Substantia nigra (tissue), 51 donors: ENCODE measurements at places on chromosomes 3 and 15.

GRCh38 chr15:83192742-83193141, 14.9 kb downstream of the HDGFL3 start:
- DNase-seq = no peak

- no peak for DNase-seq
Observed at GRCh38 chr3:57544181-57545125, at the start of gene DNAH12. DNAH12 (minus strand) TSS chr3:57544344; CDS start chr3:57542870, 1,474 bp downstream.

DNA sequence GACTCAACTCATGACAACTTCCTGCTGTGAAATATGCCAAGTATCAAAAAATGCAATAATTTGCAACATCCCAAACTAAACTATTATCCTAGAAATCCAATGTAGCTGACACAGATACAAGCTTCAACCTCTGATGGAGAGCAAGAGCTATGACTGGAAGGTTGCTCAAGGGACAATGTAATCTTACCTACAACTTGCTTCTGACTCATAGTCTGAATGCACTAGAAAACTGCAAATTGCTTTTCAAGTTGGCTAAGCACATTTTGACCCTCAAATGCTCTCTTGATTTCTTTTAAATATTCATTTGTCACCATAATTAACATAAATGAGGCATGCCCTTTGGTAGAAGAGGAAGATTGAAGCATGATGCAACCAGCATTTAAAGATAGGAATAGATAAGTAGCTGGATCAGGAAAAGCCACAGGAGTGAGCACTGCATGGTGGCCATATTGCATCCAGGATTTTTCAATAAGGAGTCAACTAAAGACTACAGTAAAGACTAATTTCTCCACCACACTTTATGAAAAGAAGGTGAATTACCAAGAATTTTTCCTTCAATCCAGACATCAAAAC, 630.8 kb upstream of the GBE1 start:
- no peak for DNase-seq

- no peak for DNase-seq
Observed at GRCh38 chr15:44468709-44469385, 41.4 kb downstream of the CTDSPL2 start.

DNA sequence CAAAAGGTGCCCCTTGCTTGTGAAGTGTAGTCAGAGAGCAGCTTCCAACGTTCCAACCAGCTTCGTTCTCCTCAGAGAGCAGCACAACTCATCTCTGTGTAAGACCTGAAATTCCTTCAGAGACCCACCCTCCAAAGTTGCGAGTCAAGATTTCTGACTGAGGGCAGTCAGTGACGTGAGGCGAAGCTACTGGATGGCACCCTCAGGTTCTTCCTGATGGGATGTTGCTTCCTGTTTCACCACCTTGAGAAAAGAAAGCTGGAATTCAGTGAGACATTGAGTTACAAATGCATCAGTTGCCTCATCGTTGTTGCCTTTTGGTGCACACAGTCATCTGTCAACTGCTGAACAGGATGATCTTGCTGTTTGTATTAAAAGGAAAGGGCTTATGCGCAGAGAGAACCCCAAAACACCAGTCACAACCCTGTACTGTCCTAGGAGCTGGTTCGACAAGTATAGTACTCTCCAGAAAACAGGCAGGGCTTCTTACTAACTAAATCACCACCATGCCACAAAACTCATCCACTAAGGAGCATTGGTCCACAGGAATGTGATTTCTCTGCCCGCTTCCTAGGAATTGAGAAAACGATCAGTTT, at the start of gene CERS3:
Gene CERS3 (minus strand): TSS at position 118 of the 596 bp plus-strand sequence. CDS start 27,101 bp downstream, outside the sequence.
- no peak for DNase-seq

DNA sequence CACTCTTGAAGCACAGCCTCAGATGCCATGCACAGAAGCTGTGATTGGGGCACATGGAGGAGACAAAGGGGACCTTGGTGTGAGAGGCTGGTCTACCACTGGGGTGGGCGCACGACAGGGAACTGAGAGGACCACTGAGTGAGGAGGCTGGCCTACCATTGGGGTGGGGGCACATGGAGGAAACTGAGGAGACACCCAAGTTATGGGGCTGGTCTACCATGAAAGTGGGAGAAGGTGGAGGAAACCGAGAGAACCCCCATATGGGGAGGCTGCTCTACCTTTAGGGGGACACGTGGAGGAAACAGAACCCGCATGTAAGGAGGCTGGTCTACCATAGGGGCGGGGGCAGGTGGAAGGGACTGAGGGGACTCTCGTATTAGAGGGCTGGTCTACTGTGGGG, 153.4 kb downstream of the FBLN2 start:
- DNase-seq = no peak

DNA sequence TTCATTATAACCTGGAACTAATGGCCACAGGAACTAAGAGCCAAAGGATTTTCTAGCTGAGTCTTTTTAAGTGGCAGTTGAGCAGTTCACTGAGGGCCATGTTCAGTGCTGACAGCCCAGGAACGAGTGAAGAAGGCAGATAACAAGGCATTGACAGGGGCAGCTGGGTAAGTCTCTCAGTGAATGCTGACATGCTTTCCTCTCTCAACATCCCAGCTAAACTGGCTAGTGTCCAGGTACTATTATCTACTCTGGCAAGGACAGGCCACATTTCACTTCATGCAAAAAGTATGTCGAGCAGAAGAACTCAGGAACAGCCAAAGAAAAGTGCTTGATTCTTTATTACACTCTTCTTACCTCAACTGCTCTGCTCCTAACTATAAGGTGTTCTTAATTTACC, 515.9 kb downstream of the NLGN1 start:
- no peak for DNase-seq

- no peak for DNase-seq
Observed at GRCh38 chr15:100725121-100726069, 123.0 kb downstream of the ASB7 start.

GRCh38 chr15:100688549-100689120, 86.2 kb downstream of the ASB7 start:
- no peak for DNase-seq

- DNase-seq = no peak
Observed at GRCh38 chr3:50415816-50416215, 56.5 kb upstream of the TMEM115 start.

DNA sequence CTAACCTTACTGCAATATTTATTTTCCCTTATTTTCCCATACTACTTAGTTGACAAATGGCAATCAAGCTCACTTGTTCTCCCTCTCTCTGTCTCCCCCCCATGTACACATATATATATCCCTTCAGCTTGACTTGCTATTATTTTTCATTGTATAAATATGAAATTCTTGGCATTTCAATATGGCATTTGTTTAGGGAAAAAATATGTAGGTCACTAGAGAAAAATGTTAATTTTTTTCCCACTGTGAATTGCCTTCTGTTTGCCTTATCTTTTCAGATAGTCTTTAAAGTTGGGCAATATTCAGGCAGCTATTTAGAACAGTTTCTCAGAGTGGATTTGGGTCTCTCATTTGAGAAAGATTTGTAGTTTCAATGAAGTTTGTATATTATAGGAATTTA, 62.8 kb upstream of the UTS2B start:
- DNase-seq = no peak

- DNase-seq = no peak
Observed at GRCh38 chr3:23959135-23959900, 14.2 kb downstream of the NR1D2 start.

DNA sequence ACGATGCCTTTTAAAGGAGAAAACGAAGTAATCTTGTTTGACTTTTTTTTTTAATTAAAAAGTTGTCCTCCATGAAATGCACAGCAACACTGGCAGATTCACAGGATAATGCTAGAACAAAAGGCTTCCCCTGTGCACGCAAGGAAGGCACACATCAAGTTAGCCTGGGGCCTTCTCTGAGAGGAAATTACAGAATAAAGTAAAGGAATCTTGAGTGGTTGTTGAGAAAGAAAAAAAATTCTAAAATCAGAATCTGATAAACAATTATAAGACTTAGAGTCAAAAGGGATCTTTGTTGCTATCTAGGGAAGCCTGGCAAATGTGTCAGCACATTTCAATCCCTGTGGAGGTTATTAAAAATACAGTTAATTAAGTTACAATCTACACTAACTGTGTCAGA, 946.0 kb downstream of the IGSF11 start:
- no peak for DNase-seq

- no peak for DNase-seq
Observed at GRCh38 chr15:67194171-67195114, 60.0 kb downstream of the AAGAB start.

- no peak for DNase-seq
Observed at GRCh38 chr3:17638356-17638755, 104.1 kb downstream of the TBC1D5 start.

DNA sequence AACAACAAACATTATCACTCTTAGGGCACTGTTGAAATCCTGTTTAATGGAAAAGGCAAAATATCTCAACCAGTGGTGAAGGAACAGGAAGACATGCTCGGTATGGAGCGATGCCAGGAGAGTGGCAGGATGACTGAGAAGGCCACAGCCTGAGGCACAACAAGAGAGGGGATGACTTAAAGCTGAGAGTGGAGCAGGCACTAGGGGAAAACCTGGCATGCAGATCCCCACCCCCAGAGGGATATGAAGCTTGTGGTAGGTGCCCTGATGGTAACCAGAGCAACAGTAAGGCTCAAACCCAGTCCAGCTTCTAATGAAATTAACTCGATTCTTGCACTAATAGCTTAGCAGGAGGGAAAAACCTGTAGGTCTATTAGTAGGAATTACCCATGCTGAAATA, 40.4 kb downstream of the LYSMD4 start:
- DNase-seq = no peak

DNA sequence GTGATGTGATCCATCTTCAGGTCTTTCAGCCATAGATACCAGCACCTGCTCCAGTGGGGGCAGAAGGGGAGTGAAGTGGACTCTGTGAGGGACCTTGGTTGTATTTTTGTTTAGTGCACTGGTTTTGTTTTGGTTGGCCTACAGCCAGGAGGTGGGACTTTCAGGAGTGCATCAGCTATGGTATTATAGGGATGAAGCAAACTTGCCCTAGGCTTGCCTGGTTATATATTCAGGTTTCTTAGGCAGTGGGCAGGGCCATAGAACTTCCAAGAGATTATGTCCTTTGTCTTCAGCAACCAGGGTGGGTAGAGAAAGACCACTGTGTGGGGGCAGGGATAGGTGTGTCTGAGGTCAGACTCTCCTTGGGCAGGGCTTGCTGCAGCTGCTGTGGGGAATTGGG, 337.3 kb upstream of the SGO1 start:
- DNase-seq = no peak

GRCh38 chr15:37104424-37104981, 4.2 kb upstream of the MEIS2 start:
- DNase-seq = no peak

DNA sequence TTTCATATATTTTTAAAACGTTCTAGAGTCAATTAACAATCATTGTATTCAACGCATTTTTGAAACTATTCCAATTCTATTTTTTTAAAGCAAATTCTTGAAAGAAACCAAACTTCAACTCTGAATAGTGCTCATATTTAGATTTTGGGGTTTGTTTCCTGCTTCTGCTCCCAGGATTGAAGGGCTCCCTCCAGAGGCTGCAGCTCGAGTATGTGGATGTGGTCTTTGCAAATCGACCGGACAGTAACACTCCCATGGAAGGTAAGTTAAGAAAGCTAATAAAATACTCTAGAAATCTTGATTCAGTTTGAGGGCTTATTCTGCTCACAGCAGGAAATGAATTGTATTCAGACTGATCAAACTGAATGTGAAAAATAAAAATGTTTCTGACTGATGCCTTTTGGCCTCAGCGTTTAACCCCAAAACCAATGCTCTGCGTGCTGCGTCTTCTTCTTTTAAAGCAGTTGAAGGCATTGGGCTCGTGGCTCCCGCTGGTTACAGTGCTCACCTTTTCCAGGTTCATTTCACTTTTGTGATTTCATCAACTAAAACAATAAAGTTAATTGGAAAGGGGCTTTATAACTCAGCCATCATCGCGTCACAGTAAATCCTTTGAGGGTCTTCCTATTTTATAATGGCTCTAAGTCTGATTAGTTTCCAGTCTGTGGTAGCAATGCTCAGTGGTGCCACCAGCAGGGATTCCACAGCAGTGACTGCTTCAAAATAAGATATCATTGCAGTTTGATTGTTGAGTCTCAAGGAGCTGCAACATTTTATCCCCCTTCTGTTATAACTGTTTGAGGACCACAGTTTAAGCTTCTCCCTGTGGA, 80.1 kb downstream of the SSR3 start:
- no peak for DNase-seq

DNA sequence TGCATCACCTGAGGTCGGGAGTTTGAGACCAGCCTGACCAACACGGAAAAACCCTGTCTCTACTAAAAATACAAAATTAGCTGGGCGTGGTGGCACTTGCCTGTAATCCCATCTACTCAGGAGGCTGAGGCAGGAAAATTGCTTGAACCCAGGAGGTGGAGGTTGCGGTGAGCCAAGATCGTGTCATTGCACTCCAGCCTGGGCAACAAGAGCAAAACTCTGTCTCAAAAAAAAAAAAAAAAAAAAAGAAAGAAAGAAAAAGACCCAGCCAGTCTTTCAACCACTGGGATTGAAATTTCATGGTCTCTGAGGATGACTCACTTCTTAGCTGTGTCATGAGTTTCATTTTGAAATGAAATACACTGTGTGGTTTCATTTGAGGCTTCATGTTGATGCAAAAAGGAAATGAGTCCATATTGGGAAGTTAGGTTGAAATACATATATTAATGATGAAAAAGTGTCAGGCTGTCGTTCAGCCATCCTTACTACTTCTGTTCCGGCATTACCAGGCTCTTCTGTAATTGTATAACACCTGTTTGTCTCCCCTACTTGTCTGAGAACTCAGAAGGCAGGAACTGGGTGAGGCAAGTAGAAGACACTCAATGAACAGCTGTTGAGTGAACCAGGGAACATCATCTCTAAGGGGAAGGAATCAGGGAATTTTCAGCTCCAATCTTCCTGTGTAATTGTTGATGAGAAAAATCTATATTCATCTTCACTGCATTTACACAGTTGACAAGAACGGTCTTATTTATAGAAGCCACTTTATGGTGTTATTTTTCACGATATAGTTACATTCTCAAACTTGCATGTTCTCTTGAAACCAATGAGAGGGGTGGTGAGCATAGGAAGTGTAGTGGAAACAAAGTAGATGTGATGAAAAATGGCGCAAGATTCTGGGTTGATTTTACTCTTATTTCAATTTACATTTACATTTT, 87.4 kb downstream of the NFKBIZ start:
- no peak for DNase-seq

DNA sequence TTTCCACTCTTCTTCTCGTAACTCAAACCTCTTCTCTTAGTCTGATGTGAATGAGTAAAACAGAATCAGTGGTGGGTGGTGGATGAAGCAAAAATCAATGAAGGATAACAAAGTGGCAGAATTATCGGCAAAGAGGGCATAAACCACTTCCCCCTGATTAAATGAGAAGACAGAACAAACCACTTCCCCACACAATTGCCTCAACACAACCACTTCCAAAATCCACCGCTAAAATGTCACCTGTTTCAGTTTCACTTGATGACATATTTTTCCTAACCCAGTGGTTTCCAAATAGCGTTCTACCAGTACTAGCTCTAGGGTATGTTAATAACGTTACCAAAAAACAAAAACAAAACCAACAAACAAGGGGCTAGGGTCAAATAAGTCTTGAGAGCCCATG, 478.7 kb upstream of the WNT5A start:
- DNase-seq = no peak
